ENCODE measurements at places on chromosomes 7 and 10.

- no peak for DNase-seq
- no peaks in the 10 kb centered on the region for H3K27me3 ChIP-seq
- no peaks in the 10 kb centered on the region for H3K36me3 ChIP-seq
- H3K4me1 ChIP-seq, result peaks cover 62% of the 10 kb centered on the region
- H3K27ac ChIP-seq, result no peak overlapping the region
Observed at GRCh38 chr7:30247541-30248401, 36.6 kb upstream of the ZNRF2 start.

DNA sequence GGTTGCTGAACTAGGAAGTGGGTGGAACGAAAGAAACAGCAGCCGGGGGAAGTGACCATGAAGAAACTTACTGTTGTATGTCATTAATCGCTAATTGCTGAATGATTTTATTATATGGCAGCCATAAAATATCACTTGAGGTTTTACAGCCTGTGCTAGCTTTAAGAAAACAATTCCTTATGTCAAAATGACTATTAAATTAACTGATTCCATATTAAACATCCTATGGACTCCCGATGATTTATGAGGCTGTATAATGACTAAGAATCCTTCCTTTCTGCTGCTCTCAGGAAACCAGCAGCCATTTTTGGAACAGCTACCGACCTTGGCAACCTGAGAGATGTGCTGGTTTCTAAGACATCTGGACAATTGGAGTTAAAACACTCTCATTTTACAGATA, 421.9 kb downstream of the SORCS3 start:
- no peak for DNase-seq
- H3K4me1 ChIP-seq, result no peaks in the 10 kb centered on the region
- H3K4me3 ChIP-seq, result no peak overlapping the region
- H3K27ac ChIP-seq, result no peak overlapping the region
- no peaks in the 10 kb centered on the region for H3K27me3 ChIP-seq
- no peaks in the 10 kb centered on the region for H3K36me3 ChIP-seq

DNA sequence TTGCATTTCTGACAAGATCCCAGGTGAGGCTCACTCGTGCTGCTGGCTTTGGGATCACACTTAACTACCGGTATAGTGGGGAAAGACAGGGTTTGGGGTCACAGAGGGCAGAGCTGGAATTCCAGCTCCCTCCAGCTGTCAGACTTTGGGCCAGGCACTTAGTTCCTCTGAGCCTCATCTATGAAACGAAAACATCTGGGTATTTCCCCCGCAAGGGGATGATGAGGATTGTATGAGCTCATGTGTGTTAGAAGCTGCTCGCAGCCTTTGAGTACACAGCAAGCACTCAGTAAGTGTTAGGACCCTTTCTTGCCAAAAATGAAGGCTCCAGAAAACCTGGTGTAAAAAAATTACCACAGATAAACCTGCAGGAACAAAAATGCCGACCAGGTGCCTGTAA, 66.1 kb downstream of the PRPF18 start:
- no peak for DNase-seq
- H3K27ac ChIP-seq, result no peak overlapping the region
- no peak overlapping the region for H3K4me3 ChIP-seq
- H3K27me3 ChIP-seq, result no peaks in the 10 kb centered on the region
- no peaks in the 10 kb centered on the region for H3K36me3 ChIP-seq

GRCh38 chr10:60032723-60033122, 126.4 kb upstream of the CCDC6 start:
- no peak overlapping the region for H3K4me3 ChIP-seq
- no peaks in the 10 kb centered on the region for H3K4me1 ChIP-seq
- no peaks in the 10 kb centered on the region for H3K36me3 ChIP-seq
- no peak overlapping the region for H3K27ac ChIP-seq

DNA sequence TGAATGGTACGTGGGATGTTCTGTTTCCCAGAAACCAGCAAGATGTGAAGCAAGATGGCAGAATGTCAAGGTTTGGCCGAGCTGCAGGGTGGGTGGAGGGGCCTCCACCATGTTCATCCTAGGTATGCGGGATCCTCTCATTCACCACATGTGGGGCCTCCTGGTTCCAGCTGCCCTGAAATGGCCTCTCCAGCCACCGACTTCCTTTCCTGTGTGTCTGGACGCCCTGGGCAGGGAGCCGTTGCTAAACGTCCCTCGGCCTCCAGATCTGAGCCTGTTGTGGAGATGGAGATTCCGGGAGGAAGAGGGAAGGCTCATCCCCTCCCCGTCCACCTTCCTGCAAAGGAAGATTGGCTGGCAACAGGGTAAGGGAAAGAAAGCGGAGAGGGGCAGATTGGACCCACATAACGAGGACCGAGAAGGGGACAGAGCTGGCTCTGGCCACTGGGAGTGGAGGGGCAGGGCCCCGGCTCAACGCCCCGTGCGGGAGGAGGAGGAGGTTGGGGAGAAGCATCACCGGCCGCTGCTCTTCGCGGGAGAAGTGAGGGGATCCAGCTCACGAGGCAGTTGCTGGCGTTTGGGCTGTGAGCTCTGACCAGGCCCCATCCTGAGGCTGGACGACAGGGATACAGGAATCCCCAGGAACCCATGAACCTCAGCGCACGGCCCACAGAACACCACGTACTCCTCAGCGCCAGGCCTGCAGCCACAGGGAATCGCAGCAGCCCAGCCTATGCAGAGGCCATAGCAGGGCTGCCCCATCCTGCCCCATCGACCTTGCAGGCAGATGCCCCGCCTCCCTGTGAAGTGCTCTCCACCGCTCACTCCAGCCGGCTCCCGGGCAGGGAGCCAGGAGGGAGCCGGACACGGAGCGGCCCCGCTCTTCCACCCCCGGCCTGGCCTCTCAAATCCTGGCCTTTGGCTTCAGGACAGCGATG, 98.3 kb downstream of the FOXL3 start:
- H3K27me3 ChIP-seq, result peaks cover 35% of the 10 kb centered on the region
- no peaks in the 10 kb centered on the region for H3K36me3 ChIP-seq
- no peak overlapping the region for H3K27ac ChIP-seq
- H3K4me3 ChIP-seq, result no peak overlapping the region
- peak; percentile 54 for DNase-seq

DNA sequence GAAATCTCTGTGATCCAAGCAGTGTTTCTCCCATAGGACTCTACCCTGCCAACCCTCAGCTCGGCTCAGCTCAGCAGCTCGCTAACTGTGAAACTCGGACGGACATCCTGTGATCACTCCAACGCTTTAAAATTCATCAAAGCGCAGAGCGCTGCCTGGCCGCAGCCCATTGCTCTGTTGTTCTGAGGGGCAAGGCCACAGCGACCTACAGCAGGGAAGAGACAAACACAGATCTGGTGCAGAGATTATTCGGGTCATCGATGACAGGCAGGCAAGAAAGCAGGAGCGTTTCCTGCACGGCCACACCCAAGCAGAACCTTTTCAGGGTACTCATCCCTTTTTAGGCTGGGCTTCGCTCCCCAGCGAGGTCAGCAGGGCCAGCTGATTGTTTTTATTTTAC, 72.1 kb downstream of the INSIG1 start:
- no peak overlapping the region for H3K4me3 ChIP-seq
- H3K4me1 ChIP-seq, result no peaks in the 10 kb centered on the region

- peak overlapping the region; percentile 73 for H3K27ac ChIP-seq
- no peaks in the 10 kb centered on the region for H3K27me3 ChIP-seq
- DNase-seq, result no peak
- H3K4me1 ChIP-seq, result peaks cover 62% of the 10 kb centered on the region
Observed at GRCh38 chr10:101007915-101008822, 8.6 kb downstream of the LZTS2 start.

- no peak for DNase-seq
- H3K36me3 ChIP-seq, result no peaks in the 10 kb centered on the region
- H3K27me3 ChIP-seq, result peaks cover 46% of the 10 kb centered on the region
- no peaks in the 10 kb centered on the region for H3K4me1 ChIP-seq
- H3K4me3 ChIP-seq, result no peak overlapping the region
- no peak overlapping the region for H3K27ac ChIP-seq
Observed at GRCh38 chr7:28018446-28018845, 162.1 kb downstream of the JAZF1 start.

DNA sequence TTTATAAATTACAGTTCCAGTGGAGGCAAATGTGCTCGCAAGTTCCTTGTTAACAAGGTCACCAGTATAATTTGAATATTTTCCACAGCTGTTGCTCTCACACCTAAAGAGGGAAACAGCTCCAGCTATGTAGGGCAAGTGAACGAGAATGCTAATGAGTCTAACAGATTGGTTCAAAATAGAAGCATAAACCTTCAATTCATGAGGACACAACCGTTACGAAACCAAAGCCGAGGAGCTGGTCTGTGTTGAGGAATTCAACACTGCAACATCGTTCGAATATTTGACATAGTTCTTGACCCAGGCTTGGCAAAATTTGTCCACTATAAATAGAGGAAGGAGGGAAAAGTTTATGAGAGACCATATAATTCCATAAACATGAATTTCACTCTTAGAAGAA, 161.3 kb downstream of the KLF6 start:
- H3K4me3 ChIP-seq, result no peak overlapping the region
- no peaks in the 10 kb centered on the region for H3K4me1 ChIP-seq
- peak; percentile 4 for DNase-seq
- no peaks in the 10 kb centered on the region for H3K36me3 ChIP-seq

DNA sequence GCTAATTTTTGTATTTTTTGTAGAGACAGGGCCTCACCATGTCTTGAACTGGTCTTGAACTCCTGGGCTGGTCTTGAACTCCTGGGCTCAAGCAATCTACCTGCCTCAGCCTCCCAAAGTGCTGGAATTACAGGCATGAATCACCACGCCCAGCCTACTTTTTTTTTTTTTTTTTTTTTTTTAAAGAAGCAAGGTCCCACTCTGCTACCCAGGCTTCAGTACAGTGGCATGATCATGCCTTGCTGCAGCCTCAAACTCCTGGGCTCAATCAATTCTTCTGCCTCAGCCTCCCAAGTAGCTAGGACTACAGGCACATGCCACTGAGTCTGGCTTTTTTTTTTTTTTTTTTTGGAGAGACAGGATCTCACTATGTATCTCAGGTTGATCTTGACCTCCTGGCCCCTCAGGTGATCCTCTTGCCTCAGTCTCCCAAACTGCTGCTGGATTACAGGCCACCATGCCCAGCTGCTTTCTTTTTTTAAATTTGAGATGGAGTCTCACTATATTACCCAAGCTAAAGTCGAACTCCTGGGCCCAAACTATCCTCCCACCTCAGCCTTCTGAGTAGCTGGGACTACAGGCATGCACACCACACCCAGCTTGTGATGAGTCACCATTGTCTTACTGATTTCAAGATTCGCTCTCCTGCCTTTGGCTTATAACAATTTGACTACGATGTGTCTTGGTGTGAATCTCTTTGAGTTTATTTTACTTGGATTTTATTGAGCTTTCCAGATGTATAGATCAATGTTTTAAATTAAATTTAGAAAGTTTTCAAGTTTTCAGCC, 9.0 kb downstream of the RPEL1 start:
- H3K27me3 ChIP-seq, result no peaks in the 10 kb centered on the region
- no peaks in the 10 kb centered on the region for H3K36me3 ChIP-seq
- peaks cover 4% of the 10 kb centered on the region for H3K4me1 ChIP-seq
- no peak overlapping the region for H3K4me3 ChIP-seq
- no peak overlapping the region for H3K27ac ChIP-seq
- no peak for DNase-seq

GRCh38 chr10:52376694-52377354, 62.7 kb downstream of the DKK1 start:
- peaks cover 55% of the 10 kb centered on the region for H3K4me1 ChIP-seq
- 0 out of 2 replicates have a peak overlapping the region, but pooled peaks have one; percentile 6 for H3K4me3 ChIP-seq
- H3K27me3 ChIP-seq, result no peaks in the 10 kb centered on the region
- peak overlapping the region; percentile 60 for H3K27ac ChIP-seq
- no peaks in the 10 kb centered on the region for H3K36me3 ChIP-seq

DNA sequence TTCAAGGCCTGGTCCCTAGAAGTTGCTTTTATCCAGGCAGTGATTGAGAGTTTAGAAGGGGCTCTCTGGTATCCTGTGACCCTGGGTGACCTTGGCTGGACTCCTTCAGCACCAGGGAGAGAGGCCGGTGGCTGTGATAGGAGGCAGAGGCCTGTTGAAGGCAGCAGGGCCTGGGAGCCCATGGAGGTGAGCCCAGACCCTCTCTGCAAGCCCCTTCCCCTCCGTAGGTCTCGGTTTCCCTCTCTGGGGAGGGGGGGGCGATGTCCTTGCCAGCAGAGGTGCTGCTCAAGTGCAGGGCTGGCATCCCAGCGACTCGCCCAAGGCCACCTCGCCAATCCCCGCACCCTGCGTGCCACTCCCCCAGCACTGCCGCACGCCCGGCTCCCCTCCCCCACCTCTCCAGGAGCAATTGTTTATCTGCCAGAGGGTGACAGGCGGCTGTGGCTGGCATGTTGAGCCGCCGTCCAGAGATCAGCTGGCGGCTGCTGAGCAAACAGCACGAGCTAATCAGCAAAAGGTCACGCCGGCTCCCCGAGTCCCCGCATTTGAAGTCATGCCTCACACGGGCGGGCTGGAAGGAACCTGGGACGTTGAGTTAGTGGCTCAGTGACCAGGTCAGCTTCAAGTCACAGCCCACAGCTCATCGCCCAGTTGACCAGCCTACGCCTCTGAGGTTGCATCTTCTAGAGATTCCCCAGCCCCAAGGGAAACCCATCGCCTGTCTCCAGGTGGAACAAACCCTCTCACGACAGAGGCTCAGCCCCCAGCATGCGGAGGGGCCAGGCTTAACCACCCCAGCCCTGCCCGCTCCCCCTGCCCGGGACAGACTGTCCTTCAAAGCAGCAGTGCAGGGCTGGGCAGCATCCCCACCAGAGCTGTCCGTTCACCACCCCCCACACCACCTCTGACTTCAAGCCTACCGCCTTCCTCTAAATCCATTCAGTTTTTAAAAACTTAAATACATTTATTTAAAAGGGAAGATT, 43.7 kb downstream of the ELFN1 start:
- peak overlapping the region; percentile 66 for H3K27ac ChIP-seq
- H3K4me1 ChIP-seq, result peaks cover 51% of the 10 kb centered on the region
- DNase-seq, result peak; percentile 88
- no peak overlapping the region for H3K4me3 ChIP-seq

GRCh38 chr7:87220026-87220733, 648 bp upstream of the TMEM243 start:
- peak; percentile 50 for DNase-seq
- peak overlapping the region; percentile 82 for H3K4me3 ChIP-seq
- H3K27ac ChIP-seq, result peak overlapping the region; percentile 55
- H3K36me3 ChIP-seq, result no peaks in the 10 kb centered on the region
